IPS-NIHi11 (cell line): ENCODE measurements at places on chromosomes 1 and 21.
A peak's percentile ranks its signal among the peaks of the same experiment; 100 is the strongest.

- DNase-seq = peak; percentile 60
Observed at GRCh38 chr1:12063141-12064072, at the start of gene TNFRSF8. Gene TNFRSF8, plus strand, starts transcription at chr1:12063303. Its CDS starts 296 bp downstream, at chr1:12063599.

- no peak for DNase-seq
Observed at GRCh38 chr1:160408864-160409263, 8.5 kb downstream of the VANGL2 start.

GRCh38 chr1:93304716-93305138 lies 41.0 kb upstream of the DR1 start:
- DNase-seq = peak; percentile 55

GRCh38 chr1:40344597-40344996 lies 27.5 kb upstream of the COL9A2 start:
- no peak for DNase-seq

DNA sequence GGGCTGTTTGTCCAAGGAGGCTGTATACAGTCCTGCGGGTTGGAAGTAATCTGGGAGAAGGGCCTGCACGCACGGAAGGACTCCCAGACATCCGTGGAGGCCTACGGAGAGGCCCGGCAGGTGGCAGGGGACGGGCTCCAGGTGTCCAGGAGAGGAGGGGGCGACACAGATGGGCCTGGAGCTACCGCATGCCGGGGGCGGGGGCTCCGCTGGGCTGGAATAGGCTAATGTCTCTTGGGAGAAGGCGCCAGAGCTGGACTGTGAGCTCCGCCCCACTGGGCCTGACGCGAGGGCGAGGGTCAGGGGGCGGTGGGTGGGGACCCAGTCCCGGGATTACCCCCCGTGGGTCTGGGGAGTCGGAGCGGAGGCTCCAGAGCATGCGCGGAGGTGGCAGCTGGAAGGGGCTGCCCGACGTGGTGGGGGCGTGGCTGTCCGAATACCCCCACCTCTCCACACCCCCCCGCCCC lies 659 bp downstream of the AGO1 start:
- DNase-seq = peak; percentile 89

GRCh38 chr1:53340660-53341520 lies 13.0 kb upstream of the LRP8 start:
- DNase-seq = no peak

DNA sequence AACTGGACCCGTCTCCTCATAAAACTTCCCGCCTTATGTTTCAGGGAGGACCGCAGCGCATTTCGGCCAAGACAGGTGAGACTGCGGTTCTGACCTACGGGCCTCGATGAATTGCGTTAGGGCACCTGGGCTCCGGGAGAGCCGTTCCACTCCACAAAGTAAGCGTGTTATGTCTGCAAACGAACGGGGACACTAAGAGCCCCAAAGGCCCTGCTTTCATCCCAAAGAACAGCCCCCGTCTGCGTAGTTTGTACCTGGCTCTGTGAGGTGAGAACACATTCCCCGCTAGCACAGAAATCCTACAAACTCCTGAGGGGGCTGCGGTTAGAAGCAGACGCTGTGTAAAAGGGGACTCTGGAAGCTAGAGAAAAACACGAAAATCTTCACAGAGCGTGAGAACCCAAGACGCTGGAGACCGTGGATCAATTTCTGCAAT lies 41.6 kb upstream of the PPIAL4F start:
- DNase-seq = no peak

DNA sequence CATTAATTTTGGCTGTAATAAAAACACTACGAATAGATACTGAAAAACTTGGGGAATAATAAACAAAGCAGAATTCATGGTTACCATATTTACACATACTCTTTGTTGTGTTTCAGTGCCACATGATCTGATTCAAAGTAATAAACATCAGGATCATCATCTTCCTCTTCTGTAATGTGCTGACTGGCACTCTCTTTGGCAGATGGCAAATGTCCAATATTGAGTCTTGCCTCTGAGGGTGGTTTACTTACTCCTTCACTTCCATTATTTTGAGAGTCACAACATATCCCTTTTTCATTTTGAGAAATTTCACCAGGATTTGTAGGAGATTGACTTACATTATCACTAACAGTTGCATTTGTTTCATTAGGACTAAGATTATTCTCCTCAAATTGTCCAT lies 50.7 kb downstream of the ZZZ3 start:
- no peak for DNase-seq
